ENCODE measurements at places on chromosomes 5 and 9.

GRCh38 chr9:95360866-95361265, 43.4 kb upstream of the FANCC start:
- no peak for DNase-seq

DNA sequence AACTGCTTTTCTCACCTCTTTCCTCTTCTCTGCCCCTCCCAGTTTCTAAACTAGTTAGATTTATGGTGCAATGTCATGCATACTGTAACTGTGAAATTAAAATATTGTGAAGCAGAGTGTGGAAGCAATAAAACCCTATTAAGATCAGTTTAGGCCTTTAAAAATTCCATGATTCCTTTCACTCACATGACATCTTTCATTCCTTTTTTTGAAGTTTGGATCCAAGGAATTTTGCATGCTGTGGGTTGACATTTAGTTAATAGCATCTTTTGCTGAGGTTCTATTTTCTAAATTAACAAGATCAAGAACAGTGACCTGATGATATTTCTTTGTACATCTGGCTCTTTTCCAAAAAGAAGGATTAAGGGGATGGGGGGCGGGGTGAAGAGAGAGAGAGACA, 13.7 kb downstream of the FOXD1 start:
- DNase-seq: no peak

DNA sequence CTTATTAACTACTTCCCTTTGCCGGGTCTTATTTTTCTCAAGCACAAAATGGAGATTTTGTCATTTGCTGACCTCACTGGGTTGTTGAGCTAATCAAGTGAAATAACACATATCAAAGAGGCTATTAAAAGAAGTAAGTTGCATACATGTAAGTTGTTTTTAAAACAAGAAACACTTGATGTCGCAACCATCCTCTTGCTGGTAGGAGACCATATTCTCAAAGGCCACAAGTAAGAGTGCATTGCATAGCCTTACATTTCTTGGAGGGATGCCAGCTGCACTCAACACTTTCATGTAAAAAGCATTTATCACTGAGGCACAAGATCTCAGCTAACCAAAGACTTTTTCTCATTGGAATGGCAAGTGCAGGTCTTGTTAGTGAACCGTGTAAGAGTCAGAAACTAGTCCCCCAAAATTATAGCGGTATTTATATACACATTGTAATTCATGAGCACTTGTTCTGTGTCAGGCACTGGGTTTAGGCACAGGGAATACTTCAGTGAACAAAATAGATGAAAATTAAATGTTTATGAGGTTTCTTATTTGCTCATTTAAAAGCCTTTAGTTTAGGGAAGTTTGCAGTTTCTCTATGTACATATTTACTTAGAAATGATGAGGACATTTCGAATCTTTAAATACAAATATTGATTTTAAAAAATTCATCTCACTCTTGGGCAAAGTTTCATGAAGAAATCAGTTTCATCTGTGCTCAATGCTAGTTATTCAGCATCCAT, 72.0 kb downstream of the ZFAND5 start:
- DNase-seq: no peak

- DNase-seq: no peak
These were observed 424.2 kb downstream of the TMEM161B start for GRCh38 chr5:87844449-87844848.

DNA sequence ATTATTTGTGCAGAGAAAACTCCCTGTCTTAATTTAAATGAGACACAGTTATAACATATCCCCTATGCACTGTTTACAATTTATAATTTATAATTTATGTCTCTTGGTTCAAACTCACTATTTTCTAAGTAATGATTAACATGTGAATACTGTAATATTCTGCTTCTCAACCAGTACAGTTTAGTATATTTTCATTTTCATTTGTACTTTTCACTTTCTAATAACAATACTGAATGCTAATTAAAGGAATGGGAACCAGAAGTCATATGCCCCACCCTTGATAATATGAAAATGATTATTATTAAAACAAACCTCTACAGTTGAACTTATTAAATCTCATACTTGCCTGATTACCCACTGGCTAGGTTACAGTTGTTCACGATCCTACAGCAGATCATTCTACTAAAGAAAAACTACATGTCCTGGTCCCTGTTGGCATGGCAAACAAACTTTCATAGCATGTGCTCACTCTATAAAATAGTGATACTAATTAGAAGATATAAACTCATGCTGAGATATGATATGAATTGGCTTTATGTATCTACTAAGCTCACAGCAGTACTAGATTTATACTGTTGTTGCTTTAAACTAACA, 66.4 kb downstream of the POU5F2 start:
- no peak for DNase-seq

GRCh38 chr9:4507306-4508130, 17.2 kb downstream of the SLC1A1 start:
- DNase-seq: no peak

- no peak for DNase-seq
These were observed 106.2 kb upstream of the SARDH start for GRCh38 chr9:133844398-133844784.

GRCh38 chr9:85258823-85259370, 482.9 kb downstream of the AGTPBP1 start:
- no peak for DNase-seq

DNA sequence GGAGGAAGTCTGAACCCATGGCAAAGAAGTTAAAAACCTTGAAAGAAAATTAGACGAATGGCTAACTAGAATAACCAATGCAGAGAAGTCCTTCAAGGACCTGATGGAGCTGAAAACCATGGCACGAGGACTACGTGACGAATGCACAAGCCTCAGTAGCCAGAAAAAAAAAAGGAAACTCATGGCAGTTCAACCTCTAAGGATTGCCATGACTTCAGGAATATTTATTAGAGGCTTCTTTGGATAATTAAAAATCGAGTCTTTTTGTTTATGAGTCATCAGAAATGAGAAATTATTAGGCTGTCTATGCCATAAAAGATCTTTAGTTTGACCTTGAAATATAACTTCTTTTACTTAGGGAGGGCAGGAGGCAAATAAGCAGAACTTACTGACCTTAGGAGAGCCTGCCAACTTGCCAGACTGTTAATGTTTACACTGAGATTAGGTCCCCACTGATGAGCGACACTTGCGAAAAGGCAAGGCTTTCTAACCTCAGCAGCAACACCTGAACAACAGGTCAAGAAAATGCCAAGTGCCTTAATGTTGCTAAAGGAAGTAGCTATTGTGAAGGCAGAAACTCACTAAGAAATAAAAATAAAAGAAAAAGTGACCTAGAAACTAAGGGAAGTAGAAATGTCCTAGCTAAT, 55.2 kb upstream of the TUSC1 start:
- no peak for DNase-seq

DNA sequence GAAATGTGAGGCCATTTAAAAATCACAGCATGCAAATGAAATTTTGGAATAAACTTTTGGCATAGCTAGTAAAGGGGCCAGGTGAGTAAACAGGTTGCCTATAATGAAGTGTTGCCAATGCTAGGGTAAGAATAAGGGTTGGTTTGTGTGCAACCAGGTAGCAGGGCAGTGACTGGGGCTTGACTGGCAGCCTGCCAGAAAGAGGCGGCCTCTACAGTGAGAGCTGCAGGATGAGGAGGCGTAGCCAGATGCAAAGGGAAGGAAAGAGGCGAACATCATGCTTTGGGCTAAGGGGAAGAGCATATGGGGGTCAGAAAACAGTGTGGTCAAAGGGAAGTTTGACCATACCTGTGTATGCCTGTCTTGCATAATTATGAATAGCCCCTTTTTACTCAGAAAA, 70.6 kb downstream of the MAST4 start:
- no peak for DNase-seq

DNA sequence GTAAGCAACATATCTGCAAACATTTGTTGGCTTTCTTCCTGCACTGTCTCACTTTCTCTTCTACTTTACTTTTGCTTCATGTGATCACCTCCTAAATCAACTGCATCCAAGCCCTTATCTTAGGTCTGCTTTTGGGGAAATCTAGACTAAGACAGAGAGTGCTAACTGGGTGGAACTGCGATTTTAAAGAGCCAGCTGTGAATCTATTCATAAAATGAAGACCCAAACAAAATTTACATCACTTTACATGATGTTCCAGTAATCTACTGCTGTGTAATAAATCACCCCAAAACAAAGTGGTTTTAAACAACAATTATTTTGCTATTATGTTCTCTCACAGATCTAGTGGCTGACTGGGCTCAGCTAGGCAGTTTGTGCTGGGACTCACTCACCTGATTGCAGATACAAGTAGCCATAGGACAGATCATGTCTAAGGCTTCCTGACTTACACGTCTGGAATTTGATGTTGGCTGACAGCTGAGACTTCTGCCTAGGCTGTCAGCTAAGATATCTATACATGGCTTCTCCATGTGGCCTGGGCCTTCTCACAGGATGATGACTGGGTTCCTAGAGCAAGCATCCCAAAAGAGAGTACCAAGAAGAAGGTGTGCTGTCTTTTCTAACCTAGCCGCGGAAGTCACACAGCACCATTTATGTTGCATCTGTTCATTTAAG, 145.1 kb upstream of the TBCA start:
- DNase-seq: no peak

GRCh38 chr5:148751025-148751424, 75.4 kb upstream of the ADRB2 start:
- DNase-seq: no peak

- no peak for DNase-seq
These were observed 21.2 kb upstream of the PFDN1 start for GRCh38 chr5:140324041-140324600.

GRCh38 chr9:76608575-76609273, 149.7 kb downstream of the GCNT1 start:
- no peak for DNase-seq

GRCh38 chr5:181283347-181283746, 22.4 kb upstream of the TRIM52 start:
- DNase-seq: no peak

DNA sequence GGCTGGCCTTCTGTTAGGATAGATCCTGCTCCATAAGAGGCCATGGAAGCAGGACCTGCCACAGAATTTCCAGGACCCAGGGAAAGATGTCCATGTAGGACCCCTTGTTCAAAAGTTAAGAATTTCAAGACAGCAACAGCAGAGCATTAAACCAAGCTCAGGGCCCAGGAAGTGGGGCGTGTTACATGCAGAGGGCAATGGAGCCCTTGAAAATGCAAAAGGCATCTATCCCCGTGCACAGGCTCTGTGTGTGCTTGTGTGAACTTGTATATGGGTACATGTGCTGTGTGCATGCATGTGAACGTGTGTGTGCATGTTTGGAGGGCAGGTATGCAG, 14.4 kb upstream of the NKD2 start:
- no peak for DNase-seq

DNA sequence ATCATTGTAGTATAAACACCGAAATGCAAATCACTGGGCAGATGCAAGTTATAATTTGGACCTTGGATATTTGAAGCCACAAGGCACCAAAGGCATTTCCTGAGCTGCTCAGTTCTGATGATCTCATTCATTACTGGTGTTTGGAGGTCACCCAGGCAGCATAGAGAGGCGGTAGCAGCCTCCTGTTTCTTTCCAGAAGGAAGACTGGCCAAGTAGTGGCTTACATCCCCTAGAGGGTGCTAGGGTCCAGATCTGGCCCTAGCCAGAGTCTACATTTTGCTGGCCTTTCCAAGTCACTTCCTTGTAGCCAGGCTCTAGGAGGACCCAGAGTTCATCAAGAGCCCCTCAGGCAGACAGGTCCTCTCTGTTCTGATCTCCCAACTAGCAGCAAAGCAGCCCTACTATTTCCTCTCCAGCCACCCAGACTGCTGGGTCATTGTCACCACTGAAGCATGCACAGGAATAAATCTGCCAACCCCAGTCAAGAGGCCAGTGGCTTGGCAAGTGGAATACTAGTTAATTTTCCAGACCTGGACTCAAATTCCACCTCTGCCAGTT, 33.4 kb upstream of the TTC1 start:
- DNase-seq: no peak

- no peak for DNase-seq
These were observed 21.0 kb upstream of the TLX3 start for GRCh38 chr5:171288066-171288465.

DNA sequence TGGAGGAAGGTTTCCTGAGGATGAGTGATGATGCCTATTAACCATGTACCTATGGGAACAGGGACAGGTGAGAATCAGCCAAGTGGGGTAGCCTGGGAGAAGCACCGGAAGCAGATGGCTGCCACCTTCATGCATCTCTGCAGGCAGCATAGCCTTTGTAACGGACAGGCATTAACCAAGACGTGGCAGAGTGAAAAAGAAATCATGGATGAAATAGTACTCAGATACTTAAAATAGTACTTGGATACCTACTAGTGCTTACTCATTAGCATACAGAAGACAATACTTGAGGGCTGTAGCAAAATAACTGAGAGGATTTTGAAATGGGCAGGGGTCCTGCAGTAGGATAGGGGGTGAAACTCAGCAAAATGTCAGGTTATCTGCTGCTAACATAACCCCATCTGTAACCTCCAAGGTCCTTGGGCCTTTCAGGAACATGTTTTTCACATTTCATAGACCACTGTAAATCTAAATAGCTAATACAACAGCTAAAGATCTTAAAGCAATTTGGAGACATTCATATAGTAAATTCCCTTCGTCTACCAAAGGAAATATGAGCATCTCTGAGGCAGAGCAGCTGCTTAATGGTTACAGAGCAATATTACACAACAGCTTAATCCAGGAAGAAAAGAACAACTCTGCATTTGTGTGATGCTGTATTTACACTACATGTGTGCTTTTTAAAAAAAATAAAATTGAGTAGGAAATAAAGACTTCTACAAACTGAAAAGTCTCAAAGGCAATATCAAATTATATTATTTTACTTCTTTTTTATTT, 154.3 kb downstream of the NFIB start:
- DNase-seq: no peak

DNA sequence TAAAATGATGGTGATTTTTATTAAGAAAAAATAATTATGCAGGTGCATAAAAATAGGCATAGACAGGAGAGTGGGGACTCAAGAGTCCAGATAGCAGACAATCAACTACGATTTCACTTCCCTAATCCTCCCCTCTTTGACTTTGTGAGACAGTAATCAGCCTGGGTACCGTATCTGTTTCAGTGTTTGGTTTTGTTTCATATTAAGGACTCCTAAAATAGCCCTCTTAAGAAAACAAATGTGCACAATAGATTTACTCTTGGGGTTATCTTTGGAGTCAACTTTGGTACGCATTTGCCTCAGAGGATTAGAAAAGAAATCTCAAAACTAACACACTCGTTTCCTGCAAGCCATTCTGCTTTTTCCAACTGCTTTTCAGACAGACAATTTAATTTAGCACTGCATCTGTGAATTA, 96.3 kb downstream of the ZNF608 start:
- DNase-seq: no peak

DNA sequence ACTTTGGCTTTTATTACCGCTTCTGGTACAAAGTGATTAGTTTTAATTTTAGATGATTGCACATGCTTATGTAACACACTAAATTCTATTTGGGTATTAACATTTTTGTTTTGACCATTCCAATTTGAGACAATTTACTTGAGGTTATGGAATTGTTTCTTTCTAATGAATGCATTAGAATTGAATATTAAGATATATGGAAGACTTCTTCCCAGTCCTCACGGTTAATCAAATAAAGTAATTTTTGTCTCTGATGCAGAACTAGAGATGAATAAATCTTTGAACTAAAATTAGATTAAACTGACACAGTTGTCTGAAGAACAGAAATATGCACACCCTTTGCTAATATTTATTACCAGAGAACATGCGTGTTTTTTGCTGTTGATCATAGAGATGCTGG, 127.1 kb upstream of the FBXL17 start:
- no peak for DNase-seq

- DNase-seq: no peak
These were observed 399.0 kb downstream of the LRRC70 start for GRCh38 chr5:62977661-62978060.
